ENCODE measurements at places on chromosomes 1 and 21.
A peak's percentile ranks its signal among the peaks of the same experiment; 100 is the strongest.

- DNase-seq, result no peak
Measured at GRCh38 chr1:179025975-179026812, 500 bp downstream of the FAM20B start.

GRCh38 chr1:100266741-100267140, 725 bp downstream of the RTCA start:
- DNase-seq, result no peak

- no peak for DNase-seq
Measured at GRCh38 chr21:40833184-40833583, 13.8 kb downstream of the DSCAM start.

GRCh38 chr1:40612345-40612831, 53.1 kb downstream of the RIMS3 start:
- DNase-seq, result peak; percentile 8

DNA sequence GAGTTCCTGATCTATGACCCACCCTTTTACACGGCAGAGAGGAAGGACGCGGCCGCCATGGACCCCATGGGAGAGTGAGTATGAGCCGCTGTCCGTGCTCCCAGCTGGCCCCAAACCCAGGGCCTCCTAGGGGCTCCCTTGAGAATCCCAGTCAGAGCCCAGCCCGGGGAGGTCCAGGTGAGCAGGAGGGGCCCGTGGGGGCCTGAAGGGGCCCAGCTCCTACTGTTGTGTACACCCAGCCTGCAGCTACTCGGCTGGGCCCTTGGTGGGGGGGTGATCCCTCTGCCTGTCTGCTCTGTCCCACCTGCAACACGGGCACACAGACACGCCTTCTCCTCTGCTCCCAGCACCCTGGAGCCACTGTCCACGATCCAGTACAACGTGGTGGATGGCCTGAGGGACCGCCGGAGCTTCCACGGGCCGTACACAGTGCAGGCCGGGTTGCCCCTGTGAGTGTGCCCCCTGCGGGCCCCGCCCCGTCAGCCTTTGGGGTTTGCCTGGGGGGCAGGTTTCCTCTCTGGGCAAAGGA, 28.6 kb upstream of the LRRC3 start:
- no peak for DNase-seq

GRCh38 chr1:43446388-43446740, 7.4 kb downstream of the HYI start:
- no peak for DNase-seq

DNA sequence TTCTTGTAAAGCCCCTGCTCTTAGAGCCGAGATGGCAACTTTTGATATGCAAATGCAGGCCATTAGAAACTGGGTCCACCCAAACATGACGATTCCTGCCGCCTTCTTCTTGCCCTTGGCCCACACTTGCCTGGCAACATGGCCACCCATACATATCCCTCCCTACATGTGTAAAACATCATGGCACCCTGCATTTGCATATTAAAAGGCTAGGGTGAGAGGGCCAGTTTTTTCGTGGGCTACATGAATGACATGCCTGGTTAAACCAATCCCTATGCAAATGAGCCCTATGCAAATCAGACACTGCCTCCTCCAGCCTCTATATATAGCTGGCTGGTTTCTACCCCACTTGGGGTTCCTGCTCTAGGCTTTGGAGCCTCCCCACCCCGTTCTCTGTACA, 18.8 kb downstream of the PLA2G2A start:
- DNase-seq, result no peak

DNA sequence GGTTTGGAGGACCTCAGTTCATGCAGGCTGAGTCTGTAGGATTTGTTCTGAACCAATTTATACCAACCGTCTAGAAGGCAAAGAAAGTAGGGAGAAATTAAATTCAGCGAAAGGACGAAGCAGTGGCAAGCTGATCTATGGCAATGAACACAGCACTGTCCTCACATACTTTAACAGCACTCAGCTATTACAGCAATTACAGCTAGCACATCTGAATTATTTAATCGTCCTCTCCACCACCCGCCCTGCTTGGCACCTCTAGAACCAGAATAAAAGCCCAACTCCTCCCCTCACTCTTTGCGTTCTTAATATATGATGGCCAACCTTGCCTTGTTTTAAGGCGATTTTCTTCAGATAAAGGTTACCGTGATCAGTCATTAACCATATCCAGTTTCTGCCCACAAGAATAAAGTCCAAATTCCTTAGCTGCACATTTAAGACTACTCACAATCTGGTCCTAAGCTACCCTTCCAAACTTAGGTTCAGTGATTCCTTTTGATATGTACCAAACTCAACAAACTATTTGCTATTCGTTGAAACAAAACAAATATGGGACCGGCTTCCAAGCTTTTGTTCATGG, 169.4 kb upstream of the ESRRG start:
- no peak for DNase-seq

- DNase-seq, result no peak
Measured at GRCh38 chr1:205633421-205633976, 1.7 kb upstream of the ELK4 start.

- no peak for DNase-seq
Measured at GRCh38 chr1:119747451-119747850, 21.3 kb downstream of the HMGCS2 start.

DNA sequence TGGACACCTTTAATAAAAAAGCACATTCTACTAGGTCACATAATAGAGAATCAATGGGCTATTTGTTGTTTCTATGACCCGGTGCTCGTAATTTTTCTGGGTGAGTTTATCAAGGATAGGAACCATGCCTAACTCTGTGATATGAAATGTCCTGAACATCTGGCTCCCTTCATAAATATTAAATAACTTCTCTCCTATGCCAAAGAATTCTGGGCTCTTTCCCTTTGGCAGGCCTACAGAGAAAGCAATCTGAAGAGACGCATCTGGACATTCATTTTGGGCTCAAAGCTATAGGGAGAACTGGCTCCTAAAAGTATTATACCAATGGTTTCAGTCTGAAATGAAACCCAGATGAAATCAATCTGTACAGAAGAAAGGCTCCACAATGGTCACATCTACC, 38.8 kb upstream of the ANGPTL7 start:
- no peak for DNase-seq

DNA sequence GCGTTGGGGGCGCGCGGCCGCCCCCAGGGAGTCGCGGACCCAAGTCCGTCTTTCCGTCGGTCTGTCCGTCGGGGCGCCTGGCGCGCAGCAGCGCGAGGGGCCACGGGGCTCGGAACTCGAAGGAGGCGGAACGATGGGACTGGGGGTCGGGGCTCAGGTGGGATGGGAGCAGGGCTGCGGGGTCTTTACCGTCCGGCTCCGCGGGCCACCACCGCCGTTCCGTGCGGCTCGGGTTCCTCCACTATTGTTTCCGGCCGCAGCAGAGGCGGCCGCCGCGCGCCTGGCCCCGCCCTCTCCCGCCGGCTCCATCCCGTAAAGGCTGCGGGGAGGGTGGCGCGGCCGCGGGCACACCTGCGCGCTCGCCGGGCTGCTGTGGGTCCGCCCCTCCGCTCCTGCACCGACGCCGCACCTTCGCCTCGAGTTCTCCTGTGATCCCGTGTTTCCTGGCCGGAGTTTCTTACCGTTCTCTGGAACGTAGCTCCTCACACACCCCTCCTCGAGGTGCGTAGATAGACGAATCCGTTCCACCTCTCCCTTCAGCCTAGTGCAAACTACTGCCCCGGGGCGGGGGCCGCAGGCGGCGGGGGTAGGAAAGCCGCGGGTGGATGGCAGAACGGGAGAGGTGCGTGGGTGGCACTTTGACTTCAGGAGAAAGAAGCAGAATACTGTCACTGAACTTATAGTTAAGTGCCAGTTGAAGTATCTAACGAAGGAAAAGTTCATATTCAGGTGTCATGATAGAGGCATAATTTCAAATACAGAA, at the start of gene C21orf91:
C21orf91 (minus strand) TSS at position 243 of the 763 bp plus-strand sequence. CDS start 1,038 bp downstream, outside the sequence.
- peak; percentile 76 for DNase-seq

DNA sequence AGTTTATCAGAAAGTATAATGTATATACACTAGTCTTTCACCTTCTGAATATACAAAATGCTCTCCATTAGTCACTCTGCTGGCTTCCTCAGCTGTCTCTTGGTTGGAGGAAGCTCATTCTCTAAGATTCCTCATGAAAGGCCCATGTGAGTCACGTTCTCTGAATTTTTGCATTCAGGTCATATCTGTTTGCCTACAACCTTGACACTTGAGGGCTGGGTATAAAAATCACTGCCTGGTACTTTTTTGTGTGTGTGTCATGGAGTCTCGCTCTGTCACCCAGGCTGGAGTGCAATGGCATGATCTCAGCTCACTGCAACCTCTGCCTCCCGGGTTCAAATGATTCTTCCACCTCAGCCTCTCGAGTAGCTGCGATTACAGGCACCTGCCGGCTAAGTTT, 2.8 kb upstream of the GALNT2 start:
- DNase-seq, result no peak

GRCh38 chr1:30427545-30427944, 295.8 kb downstream of the MATN1 start:
- no peak for DNase-seq

DNA sequence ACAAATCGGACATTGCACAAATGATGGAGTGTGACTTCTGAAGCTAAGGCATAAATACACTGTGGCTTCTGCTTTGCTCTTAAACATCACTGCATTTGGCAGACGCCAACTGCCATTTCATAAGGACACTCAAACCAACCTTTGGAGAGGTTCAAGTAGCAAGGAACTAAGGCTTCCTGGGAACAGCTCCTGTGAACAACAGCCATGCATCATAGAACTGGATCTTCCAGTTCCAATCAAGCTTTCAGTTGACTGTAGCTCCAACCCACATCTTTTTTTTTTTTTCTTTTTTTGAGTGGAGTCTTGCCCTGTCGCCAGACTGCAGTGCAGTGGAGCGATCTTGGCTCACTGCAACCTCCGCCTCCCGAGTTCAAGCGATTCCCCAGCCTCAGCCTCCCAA, 10.7 kb upstream of the HUNK start:
- DNase-seq, result no peak

GRCh38 chr21:26070822-26071425, 99.6 kb downstream of the APP start:
- peak; percentile 84 for DNase-seq

DNA sequence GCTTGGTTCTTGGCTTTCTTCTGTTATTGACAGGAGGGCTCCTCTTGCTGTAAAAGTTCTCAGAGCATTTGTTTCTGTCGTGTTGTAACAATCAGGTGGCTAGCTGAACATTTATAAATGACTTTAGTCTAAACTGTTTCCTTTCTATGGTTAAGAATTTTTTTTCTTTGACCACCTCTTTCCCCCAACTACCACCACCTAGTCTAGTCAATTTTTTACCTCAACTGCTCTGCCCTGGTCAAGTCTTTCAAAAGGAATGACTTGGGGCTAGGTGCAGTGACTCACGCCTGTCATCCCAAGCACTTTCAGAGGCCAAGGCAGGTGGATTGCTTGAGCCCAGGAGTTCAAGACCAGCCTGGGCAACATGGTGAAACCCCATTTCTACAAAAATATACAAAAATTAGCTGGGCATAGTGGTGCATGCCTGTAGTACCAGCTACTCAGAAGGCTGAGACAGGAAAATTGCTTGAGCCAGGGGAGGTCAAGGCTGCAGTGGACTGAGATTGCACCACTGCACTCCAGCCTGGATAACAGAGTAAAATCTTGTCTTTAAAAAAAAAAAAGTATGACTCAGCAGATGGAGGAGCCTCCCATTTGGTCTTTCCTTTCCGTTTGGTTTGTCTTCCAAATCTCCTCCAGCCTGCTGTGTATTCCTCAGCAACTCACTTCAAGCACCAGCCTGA, 40.7 kb downstream of the MAP3K21 start:
- DNase-seq, result peak; percentile 5

GRCh38 chr1:108011295-108011694, 46.3 kb upstream of the VAV3 start:
- DNase-seq, result no peak

GRCh38 chr1:109298666-109299557, 7.9 kb downstream of the MYBPHL start:
- peak; percentile 34 for DNase-seq

- DNase-seq, result no peak
Measured at GRCh38 chr1:37056325-37056724, 22.0 kb upstream of the GRIK3 start.

- no peak for DNase-seq
Measured at GRCh38 chr21:41242238-41242829, 74.3 kb upstream of the FAM3B start.

DNA sequence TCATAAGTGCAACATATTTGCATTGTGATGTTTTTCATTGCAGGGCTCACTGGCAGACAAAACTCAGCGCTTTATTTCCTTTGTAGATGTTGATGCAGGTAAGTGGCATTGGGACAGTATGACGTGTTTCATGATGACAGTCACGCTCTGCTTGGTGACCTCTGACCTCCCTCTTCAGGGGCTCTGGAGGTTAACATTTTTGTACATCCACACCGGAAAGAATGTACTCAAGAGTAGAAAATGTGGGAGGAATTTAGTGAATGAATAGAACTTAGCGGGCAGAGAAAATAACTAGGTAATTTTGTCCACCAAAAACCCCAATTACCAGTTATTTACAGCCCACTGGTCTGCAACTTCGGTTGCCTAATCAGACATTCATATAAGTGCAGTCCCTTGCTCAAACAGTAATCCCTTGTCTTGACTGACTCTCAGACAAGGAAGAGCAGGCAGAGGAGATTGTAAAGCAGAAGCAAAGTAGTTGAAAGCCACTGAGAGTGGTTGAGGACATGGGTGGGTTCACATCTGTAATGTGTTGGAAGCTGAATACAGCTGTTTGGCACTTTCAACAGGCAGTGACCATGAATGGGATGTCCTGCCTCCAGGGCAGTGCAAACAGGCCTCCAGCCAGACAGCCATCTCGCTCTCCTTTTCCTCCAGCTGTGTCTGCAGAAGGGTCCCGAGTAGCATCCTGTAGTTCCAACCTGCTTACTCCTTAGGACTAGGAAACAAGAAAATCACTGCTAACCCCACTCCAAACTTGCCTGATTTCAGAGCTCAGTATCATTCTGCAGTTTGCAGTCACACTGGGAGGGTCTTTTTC, 188.9 kb downstream of the NRIP1 start:
- no peak for DNase-seq

DNA sequence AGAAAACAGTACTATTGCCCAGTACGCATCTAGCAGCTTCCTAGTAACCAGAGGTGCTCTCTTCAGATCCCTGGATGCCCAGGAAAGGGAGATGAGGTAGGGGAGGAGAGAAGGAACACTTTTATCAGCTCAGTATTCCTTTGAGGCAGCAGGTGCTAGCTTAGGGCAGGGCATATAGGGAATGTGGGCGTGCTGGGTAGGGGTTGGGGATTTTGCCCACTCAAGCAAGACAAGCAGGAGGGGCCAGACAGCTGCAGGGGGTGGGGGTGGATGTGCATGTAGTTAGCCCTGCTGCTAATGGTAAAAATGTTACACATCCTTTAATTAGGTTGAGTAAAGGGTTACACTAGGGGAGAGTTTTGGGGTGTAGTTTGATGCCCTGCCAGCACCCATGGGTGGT, 18.1 kb upstream of the AVPR1B start:
- no peak for DNase-seq

GRCh38 chr1:25642574-25643108, 26.1 kb downstream of the MAN1C1 start:
- peak; percentile 25 for DNase-seq

- DNase-seq, result no peak
Measured at GRCh38 chr1:151492120-151492519, 19.1 kb upstream of the CGN start.

- no peak for DNase-seq
Measured at GRCh38 chr21:39774227-39774626, 29.2 kb downstream of the IGSF5 start.

GRCh38 chr21:46163380-46163779, 8.0 kb upstream of the FTCD start:
- DNase-seq, result no peak

- no peak for DNase-seq
Measured at GRCh38 chr21:36316872-36317484, 3.0 kb upstream of the MORC3 start.
